ENCODE measurements at places on chromosomes 12 and 14.

DNA sequence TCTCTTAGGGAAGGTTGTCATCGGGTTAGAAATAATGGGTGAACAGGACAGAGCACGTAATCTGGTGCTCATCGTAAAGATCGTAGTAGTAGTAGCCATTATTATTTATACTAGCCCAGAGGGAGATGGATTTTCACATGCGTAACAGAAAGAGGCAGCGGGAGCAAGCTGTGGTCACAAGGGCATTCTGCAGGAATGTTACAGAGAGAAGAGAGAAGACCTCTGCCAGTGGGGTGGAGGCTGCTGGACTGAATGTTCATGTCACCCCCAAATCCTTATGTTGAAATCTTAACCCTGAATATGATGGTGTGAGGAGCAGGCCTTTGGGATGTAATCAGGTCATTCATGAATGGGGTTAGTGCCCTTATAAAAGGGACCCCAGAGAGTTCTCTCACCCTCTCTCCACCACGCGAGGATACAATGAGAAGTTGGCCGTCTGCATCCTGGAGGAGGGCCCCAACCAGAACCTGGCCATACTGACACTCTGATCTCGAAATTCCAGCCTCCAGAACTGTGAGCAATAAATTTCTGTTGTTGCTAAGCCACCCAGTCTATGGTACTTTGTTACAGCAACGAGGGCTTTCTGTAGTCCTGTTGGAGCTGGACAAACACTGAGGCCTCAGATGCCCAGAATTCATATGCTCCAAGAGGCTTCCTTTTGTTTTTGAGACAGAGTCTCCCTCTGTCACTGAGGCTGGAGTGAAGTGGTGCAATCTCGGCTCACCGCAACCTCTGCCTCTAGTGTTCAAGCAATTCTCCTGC is 131.2 kb upstream of the MED13L start:
- no peak for DNase-seq

- DNase-seq: no peak
These were observed 14.1 kb upstream of the ACSM4 start for GRCh38 chr12:7289743-7290142.

DNA sequence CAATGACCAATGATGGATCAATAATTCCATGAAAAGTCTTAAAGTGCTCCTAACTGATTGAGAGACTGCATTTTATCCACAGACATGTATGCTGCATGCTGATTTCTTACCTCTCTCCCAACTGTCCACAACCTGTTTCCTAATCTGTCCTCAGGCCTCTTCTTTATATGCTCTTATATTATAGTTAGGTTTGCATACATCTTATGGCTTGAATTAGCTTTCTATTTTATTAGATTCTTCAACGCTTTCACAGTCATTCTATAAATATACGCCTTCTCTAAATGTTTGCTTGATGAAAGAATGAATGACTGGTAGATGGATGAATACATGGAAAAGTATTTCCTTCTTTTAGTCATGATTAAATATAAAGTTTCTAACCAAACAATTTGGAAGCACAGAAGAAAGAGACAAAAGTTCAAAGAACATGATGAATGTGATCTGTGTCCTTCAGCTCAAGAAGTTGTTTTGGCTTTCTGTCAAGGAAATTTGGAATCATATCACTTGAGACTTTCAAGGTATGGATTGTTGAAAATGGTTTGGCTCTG is 91.8 kb upstream of the NPAS3 start:
- DNase-seq: no peak

GRCh38 chr14:31668348-31668747 is 107.1 kb downstream of the NUBPL start:
- DNase-seq: no peak

DNA sequence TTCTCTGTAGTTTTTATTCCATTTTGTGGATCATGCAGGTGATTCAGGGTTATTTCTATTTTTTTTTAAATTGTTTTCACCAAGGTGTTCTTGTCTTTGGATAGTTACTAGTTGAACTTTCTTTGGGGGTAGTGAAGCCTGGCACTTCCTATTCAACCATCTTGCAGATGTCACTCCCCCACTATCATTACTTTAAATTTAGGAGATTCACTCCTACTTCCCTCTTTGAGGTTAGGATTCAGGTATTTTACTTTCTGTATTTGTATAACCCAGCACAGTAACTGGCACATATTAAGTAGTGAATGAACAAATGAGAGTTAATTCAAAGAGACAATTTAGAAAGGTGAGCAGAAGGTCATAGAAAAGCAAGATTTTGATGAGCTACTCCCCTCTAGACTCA is 255.6 kb downstream of the ATP23 start:
- DNase-seq: no peak

GRCh38 chr14:47961634-47962033 is 286.2 kb upstream of the MDGA2 start:
- DNase-seq: no peak

- DNase-seq: no peak
These were observed 111.3 kb upstream of the FKBP4 start for GRCh38 chr12:2683283-2684025.

GRCh38 chr12:26790645-26790994 is 42.4 kb downstream of the ITPR2 start:
- no peak for DNase-seq

DNA sequence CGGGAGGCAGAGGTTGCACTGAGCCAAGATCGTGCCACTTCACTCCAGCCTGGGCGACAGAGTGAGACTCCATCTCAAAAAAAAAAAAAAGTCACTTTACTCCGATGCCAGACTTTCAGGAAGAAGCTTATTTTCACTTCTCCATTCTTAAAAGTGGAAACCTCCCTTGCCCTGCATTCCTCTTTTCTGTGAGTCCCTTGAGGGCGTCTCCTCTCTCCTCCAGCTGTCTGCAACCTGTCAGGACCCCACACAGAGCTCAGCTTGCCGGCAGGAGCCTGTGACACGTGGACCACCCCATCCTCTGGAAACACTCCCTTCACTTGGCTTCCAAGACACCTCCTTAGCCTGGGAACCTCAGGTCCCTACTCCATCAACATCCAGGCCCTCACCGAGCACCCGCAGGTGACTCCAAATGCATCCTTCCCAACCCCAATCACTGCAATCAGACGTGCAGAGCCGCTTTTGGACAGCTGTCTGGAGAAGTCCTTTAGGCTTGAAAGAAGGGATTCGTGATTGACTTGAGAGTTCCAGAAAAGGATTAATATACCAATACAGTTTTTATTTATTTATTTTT is 34.3 kb downstream of the SLC15A4 start:
- DNase-seq: no peak

DNA sequence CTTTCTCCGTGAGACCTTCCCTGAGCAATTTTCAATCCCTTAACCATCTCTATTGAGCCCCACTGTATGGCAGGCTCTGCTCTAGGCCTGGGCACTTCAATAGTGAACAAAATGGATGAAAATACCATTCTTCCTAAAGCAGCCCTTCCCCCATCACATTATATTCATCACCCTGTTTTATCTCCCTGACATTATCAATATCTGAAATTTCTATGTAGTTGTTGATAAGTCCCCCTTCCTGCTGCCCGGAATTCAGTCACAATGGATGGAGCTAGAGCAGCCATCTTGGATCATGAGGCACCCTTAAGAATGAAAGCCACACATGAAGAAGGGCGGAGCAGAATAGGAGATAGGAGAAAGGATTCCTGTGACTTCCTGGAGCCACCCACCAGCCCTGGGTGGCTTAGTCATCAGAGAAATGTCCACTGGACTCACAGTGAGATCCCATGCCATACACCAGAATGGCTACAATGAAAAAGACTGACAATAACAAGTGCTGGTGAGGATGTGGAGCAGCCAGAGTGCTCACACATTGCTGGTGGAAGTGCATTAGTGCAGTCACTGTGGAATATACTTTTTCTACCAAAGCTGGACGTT is 33.9 kb downstream of the SCARB1 start:
- no peak for DNase-seq

GRCh38 chr12:122875590-122876220 is 20.2 kb downstream of the VPS37B start:
- no peak for DNase-seq

DNA sequence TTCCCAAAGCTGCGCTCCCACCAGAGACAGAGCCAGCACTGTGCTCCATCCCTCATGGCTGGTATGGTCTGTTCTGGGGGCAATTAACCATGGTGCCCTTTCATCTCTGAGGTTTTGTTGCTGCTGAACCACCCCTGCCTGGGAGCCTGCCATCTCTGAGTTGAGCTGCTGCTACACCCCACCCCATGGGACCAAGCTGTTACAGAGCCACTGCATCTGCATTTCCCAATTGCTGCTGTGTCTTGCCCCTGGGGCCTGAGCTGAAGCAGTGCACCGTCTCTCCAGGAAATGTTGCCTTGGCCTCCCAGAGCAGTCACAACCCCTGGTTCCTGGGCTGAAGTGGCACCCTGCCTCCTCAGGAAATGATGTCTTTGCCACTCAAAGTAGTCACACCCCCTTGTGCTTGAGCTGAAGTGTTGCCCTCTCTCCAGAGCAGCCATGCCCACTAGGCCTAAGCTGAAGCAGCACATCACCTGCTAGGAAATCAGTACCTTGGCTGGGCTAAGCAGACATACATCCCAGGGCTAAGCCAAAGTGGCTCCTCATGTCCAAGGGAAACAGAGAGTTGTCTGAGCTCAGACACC is 140.3 kb downstream of the RERGL start:
- DNase-seq: no peak

- no peak for DNase-seq
These were observed 49.9 kb downstream of the FOXN3 start for GRCh38 chr14:89366864-89367778.

DNA sequence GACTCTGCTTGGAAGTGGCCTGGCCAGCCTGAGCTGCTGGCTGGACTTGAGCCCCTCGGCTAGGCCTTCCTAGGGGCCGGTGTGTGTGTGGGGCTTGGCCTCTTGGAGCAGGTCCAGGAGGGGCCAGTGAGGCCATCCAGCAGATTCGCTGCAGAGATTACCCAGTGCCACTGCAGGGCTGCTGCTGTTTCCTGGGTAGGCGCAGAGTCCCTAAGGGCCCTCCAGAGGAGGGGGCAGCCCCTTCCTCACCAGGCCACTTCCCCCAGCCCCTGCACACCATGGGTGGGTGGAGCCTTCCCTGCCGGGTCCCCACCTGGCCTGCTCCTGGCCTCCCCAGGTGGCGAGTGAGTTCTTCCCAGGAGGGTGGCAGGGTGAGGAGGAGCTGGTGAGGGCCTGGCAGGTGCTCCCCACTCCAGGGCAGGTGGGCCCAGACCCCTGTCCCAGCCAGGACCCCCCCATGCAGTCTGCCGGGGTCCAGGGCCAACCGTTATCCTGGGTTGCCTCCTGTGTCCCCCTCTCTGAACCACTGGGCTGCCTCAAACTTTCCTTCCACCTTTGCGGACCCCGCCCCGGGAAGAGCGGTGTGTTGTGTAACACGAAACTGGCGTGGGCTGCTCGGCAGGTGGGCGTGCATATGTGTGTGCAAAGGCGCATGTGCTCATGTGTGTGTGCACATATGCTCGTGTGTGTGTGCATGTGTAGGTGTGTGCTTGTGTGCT is 25.1 kb downstream of the ASPG start:
- no peak for DNase-seq

GRCh38 chr12:56978397-56979138 is 21.2 kb upstream of the RDH16 start:
- no peak for DNase-seq

DNA sequence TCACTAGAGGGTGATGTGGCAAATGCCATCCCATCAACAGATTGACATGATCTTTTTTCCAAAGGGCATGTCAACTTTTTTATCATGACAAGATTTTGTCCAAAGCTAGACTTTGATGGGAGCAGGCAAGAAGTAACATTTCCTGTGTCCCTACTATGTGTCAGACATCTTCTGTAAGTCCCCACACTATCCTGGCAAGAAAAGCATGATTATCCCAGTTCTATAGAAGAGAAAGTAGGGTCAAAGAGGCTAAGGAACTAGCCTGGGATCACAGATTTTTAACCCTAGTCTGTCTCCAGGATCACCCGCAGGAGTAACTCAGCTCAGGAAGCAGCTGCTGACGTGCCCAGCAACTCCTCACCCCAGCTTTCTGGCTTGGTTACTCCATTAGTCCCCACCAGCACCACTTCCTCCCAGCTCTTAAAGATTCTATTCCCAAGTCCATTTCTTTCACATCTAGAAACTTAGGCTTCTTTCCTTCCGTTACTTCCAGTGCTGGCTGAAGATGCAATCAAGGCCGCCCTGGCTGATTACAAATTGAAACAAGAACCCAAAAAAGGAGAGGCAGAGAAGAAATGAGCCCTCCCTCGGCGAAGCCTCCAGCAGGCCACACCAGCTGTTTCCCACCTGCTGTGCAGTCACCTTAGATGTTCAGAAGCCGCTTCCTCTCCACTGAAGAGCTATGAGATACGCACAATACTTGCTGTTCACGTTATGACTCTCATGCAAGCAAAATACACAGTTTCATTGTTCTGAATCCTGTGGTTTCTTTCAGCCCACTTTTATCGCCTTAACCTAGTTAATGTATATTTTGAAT is 6.2 kb downstream of the ISCU start:
- peak; percentile 30 for DNase-seq

- DNase-seq: no peak
These were observed 24.2 kb upstream of the PTHLH start for GRCh38 chr12:27996761-27997160.

DNA sequence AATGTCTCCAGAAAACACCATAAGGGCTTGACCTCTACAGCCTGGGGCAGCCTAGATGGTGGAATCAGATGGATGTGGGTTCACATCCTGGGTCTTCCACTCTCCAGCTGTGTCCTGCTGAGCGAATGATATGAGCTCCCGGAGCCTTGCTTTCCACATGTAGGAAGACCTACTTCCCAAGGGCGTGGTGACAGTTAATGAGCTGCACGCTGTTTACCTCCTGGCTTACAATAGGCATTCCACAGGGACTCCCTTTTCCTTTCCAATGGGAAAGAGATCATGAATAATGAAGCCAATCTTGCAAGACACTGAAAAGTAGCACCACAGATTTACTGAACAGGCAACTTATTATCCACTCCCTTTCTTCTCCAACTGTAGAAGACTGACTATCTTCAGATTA is 46.1 kb downstream of the TMTC1 start:
- DNase-seq: no peak

DNA sequence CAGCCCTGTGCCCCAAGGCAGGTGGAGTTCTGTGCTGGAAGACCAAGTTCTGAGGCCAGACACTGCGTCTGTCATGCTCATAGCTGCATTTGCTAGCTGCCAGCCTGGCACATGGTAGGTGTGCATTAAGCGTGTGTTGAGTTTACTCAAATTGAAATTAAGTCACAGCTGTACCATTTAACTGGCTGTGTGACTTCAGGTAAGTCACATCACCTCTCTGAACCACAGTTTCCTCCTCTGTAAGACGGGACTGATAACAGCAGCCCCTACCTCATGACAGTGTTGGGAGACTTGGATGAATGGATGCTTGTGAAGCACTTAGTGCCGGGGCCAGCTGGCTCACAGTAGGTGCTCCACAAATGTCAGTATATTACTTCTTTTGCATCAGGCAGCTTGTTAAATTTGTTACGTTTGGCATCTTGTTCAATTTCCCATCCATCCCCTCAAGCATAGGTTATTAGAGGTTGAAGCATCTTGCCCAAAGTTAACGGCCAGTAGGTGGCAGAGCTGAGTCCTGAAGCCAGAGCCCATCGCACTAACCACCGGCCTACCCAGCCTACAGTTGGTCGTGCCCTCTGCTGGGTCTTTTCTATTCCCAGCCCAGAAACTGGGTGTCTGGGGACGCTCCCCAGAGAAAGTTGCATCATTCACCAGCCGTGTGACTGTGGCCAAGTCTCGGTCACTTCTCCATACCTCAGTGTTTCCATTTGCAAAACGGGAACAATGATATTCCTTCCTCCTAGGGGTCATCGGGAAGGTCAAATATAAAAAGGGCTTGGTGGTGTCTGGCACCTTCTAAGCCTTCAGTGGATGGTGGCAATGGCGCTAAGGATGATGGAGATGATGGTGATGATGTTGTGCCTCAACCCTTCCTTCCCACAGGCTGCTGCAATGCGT is 4.5 kb downstream of the DAO start:
- DNase-seq: peak; percentile 59

GRCh38 chr14:55586411-55586810 is 6.4 kb downstream of the KTN1 start:
- no peak for DNase-seq

Data from T-helper 9 cell (primary cell).